Stimulated activated CD4-positive, alpha-beta T cell treated with anti-CD3 and anti-CD28 coated beads, Interleukin-1b, Interleukin-23, amount 100 ng/mL, for 1 hour (primary cell): ENCODE measurements at places on chromosomes 4 and X.

- no peak for DNase-seq
Observed at GRCh38 chr4:48078862-48079655, 55.0 kb downstream of the TXK start.

GRCh38 chrX:10617999-10618351, 2.4 kb downstream of the MID1 start:
- no peak for DNase-seq

DNA sequence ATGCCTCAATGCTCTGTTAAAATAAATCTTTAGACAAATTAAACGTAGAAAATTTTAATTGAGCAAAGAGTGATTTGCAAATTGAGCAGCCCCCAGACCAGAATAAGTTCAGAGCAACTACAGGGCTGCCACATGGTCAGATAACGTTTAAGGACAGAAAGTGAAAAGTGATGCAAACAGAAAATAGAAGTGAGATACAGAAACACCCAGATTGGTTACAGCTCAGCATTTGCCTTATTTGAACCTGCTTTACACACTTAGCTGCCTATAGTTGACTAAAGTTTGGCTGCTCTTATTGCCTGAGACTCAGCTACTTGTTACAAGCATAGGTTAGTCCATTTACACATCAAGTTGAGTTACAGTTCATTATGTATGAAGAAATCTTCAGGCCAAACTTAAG, 1800.8 kb upstream of the PCDH10 start:
- no peak for DNase-seq

GRCh38 chr4:121411151-121411744, 30.4 kb upstream of the QRFPR start:
- no peak for DNase-seq

DNA sequence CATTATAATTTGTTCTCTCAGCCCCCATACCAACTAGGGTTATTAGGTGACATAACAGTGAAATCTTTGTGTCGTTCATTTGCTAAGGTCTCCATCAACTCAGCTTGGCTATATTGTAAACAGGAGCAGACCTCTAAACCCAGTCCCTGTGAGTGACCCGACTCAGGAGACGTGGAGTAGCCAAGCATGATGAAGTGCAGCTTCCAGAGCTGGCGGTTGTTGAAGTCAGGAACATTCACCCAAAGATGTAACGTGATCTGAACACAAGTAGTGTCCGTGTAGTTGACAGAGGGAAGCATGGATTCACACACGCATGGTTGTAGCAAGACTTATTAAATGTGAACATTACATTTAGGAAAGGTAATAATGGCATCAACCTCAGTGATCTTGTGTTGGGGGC, 102.3 kb downstream of the FAM193A start:
- no peak for DNase-seq

GRCh38 chrX:16873106-16873505, 2.9 kb upstream of the RBBP7 start:
- DNase-seq: no peak

- DNase-seq: no peak
Observed at GRCh38 chr4:183758061-183758757, 99.1 kb downstream of the TRAPPC11 start.

DNA sequence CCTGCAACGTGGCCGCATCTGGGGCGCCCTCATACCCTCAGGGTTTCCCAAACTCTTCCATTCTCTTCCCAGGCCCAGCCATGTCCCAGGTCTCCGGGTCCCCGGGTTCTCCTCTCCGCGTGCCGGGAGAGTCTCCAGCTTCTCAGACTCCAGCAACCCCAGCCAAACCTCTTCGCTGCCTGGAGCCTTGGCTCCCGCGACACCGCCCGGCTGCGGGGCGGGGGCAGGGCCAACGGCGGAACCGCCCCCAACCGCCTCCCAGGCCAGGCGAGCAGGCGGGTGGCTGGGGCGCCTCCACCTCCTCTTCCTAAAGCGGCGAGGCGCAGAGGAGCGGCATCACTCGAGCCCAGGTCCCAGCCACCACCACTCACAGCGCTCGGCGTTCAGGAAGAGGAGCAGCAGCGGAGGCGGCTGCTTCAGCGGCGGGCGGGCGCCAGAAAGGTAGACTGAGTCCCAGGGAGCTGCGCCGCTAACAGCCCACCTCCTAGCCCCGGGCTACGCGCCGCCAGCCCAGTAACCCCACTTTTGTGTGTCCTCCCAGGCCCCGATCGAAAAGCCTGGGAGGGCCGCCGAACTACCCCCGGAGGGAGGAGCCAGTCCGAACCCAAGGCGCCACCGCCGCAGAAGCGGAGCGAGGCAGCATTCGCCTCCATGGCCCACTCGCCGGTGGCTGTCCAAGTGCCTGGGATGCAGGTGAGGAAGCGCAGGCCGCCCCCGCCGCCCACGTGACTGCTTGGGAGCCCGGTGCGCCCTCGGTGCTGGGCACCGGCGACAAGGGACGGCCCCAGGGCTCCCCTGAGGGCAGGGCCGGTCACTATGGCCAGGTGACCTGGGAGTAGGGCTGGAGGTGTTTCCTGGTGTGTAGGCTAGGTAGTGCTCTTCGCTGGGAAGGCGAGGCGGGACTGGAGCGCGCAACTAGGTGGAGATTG, at the start of gene STK26:
STK26 (plus strand) TSS at position 336 of the 929 bp plus-strand sequence; CDS start at position 652, 316 bp downstream.
- DNase-seq: peak; percentile 46

GRCh38 chrX:15435836-15436619, 51.8 kb upstream of the VEGFD start:
- no peak for DNase-seq

- DNase-seq: no peak
Observed at GRCh38 chrX:136814847-136815750, 34.4 kb upstream of the ARHGEF6 start.

DNA sequence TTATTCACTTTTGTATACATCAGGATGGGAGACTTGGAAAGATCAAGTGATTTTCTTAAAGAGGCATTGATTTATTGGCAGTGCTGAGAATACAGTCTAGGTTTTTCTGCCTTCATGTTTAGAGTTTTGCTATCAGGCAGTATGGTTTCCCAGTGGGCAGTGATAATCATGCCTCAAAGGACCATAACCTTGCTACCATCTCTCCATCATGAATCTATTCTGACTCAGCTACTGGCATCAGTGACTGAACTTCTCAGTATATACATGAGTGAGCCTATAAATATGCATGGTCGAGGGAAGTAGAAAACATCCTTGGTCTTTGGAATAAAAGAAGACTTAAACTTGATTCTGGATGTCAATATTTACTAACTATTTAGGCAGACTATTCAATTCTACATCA, 562.0 kb upstream of the AADAT start:
- no peak for DNase-seq

DNA sequence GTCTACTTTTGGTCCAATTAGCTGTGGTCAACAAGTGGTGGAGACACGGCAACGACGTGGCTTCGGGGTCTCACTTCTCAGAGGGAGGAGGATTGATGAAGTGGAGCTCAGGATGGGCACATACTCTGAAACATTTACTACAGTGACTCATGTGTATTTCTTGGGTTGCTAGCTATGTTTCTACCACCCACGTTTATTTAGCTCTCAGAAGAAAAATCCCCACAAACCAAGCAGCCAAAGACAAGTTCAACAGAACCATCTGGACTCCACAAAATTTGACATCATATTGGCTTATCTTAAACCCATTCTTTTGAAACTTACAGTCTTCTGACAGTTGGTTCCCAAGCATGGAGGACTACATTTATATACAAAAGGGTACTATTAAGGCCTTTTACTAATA, 158.0 kb downstream of the CBLL2 start:
- no peak for DNase-seq

DNA sequence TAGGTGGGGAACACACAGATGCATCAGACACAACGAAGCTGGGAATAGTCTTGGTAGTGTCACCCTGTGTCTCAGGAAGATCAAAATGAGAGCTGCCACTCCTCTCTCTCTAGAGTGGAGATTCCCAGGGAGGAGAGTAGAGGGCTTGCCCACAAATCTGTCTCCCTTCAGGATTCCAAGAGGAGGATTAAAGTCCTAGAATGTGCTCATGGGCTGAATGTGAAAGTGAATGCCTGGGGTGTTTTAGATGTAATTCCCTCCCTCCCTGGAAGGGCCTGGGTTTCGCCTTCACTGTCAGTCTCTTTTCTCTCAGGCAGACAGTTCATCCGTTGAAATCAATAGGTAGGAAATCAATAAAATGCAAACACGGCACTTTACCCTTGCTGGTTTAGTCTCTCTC, 282.6 kb upstream of the PPARGC1A start:
- no peak for DNase-seq

DNA sequence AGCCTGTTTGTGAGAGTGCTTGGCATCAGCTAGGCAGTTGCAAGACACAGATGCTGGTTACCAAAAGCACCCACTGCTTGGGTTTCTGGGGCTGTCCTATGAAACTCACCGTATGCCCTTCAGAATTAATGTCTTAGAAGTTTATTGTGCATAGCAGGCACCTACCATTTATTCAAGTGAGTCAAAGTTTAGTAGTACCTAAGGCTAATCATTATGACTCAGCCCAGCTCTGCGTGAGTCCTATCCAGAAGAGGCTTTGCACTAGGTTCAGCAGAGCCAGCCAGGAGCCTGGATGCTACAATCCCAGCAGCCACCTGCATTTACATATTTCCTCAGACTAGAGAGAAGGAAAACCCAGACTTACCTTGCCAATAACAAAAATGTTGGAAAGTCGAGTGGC, 4.2 kb downstream of the RPS4X start:
- DNase-seq: no peak

DNA sequence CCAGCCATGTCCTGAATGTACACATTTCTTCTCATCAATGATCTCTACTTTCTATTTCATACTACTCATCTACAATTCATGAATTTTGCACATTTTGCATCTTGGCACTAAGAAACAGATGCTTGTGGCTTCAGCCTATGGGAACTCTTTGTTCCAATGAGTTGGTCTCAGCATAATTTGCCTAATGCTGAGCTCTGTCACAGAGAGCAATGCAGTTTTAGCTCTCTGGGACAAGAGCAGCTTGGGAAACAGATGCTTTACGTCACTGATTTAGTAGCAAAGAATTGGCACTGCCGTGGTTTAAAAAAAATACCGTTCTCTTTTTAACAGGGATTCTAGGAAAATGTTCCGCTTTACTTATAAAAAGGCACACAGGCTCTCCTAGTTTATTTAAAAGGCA, 162.4 kb downstream of the WDFY3 start:
- no peak for DNase-seq

DNA sequence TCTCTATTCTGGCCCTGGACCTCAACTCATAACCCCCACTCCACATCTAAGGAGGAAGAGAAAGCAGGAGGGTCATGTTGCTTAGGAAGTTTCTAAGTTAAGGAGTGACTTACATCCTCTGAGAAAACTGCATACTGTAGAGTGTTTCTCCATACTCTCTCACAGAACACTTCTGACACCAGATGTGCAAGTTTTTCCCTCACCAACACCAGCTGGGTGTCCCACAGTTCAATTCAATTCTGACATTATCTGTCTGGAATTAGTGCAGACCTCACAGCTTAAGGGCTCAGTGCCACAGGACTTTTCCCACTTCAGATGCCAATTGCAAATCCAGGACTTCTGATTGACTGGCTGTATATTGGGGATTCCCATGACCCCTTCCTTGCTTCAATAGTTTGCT, 89.0 kb upstream of the SFRP2 start:
- DNase-seq: no peak

- DNase-seq: no peak
Observed at GRCh38 chrX:3697701-3698279, 15.7 kb downstream of the PRKX start.

DNA sequence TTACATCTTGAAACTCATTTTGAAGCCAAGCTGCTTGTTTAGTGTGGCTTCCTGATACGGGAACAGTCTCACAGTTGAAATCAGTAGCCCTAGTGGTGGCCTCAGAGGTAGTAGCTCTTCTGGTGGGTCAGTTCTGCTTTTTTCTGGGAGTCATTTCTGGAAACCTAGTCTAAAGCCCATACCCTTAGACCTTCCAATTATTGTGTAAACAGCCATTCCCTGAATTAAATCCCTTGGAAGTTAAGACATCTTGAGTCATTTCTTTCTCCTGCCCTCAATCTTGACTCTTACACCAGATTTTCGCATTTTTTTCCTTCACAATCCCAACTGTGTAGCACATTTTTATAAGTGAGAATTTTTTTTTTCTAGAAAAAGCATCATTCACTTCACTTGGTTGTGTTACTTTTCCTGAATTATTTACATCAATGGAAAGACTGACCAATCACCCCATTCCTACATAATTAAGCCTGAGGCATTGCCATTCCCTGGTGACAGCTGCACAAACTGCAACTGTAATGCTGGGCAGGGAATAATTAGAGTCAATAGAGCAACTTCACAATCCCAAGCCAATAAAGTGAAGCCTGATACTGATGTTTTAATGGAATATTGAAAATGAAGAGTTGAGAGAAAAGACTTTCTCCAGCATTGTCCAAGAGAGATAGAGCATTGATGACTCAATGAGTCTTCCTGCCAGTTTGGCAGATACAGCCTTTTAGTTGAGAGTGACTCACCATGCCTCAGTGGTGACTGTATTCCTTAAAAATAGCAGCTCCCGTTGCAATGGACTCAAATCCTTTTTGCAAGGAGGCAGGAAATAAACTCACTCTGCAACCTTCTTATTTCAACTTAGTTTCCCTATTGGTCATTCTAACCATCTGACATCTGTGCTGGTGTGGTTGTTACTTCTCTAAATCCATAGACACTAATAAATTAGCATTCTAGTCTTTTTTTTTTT, 13.0 kb upstream of the SEPSECS start:
- DNase-seq: no peak

- no peak for DNase-seq
Observed at GRCh38 chr4:122480655-122481487, 24.3 kb upstream of the IL2 start.

- DNase-seq: no peak
Observed at GRCh38 chr4:125573786-125574185, 259.0 kb downstream of the FAT4 start.

DNA sequence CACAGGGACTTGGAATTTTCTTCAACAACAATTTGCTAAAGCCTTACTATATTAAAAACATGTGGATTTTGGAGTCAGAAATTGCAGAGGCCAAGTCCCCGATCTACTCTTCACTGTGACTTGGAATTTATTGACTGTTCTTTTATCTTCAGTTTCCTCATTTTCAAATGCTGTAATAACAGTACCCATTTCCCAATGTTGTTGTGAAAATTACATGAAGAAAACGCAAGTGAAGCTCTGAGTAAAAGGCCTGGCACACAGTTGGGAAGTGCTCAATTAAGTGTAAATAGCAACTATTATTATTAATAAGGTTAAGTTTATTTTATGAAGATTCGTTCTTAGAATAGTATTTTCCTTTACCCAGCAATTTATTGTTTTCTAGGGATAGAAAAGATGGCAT, 15.7 kb downstream of the STBD1 start:
- DNase-seq: no peak

GRCh38 chr4:85368932-85369331, 106.0 kb upstream of the ARHGAP24 start:
- DNase-seq: no peak

- DNase-seq: no peak
Observed at GRCh38 chr4:67668315-67668714, 32.6 kb downstream of the UBA6 start.

GRCh38 chr4:38056011-38056685, 96.0 kb downstream of the PTTG2 start:
- no peak for DNase-seq
